Kidney (tissue), 22 donors: ENCODE measurements at places on chromosomes 13 and 19. TPM values are rescaled to one million over a fixed set of nuclear protein-coding genes. Genes with fewer than 3 reads are reported as not detected.

The CYP2A13 gene
- polyA plus RNA-seq, result not detected

DNA sequence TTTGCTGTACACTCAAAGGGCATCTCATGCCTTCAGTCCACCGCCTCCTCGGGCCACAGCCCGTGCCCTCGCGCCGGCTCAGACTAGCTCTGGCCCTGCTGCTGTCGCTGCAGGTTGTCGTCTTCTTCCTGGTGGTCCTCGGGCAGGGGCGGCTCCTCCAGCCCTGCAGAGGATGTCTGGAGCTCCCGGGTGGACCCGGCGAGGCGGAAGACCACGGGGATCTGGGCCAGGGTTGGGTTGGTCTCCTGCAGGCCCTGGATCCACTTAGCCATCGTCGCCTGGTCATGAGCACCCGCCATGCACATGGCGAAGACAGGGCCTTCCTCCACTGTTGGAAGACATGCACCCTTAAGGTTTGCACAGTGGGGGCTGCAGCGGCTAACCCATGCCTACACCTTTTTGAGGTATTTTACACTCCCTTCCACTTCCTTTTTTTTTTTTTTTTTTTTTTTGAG lies 489 bp upstream of the ZNF653 start:
- no peak for DNase-seq

DNA sequence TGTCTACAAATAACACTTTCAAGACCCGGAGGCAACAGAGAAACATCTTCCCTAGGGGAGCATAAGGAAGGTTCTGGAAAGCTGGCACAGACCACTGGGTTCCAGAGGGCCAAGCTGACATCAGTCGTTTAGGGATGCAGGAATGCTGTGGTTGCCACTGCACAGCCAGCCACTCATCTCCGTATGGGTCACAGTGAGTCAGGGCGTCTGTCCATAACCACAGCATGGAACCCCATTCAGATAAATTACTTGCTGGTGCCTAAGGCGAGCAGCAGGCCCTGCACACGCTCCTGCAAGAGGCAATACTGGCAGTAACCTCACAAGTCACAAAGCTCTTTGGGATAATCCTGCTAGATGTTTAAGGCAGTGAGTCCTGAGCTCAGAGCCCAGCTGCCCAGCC lies 140.9 kb upstream of the UBL3 start:
- DNase-seq, result no peak

GRCh38 chr19:4521170-4521887 lies 3.0 kb upstream of the PLIN4 start:
- no peak for DNase-seq

GRCh38 chr13:45411221-45411620 lies 7.0 kb downstream of the SLC25A30 start:
- DNase-seq, result no peak

DNA sequence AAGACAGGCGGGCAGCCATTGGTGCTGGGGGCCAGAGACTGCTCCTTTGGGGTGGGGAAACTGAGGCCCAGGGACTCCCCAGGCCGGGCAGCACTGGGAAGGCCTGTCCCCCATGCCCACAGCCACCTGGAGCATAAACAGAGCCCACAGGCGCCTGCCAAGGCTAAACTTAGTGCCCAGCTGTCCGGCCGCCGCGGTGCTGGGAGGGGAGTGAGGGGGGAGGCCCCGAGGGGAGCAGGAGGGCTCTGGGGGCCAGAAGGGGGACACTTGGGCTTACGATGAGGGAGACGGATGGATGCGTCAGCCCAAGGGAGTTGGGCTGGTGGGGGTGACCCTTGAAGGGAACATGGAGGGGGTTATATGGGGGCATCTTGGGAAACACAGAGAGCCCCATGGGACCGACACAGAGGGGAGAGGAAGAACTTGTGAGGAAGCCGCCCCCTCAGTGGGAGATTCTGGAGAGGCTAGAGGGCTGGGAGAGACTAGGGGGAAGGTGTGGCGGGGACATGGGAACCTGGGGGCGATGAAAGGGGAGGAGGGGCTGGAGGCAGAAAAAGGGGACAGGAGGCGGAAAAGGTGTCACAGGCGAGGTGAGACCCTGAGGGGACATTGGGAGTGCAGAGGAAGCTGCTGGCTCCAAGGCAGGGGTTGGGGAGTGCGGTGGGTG lies 2.2 kb downstream of the CERS1 start:
- no peak for DNase-seq

The LILRA5 gene
- polyA plus RNA-seq, result 1.4 TPM

DNA sequence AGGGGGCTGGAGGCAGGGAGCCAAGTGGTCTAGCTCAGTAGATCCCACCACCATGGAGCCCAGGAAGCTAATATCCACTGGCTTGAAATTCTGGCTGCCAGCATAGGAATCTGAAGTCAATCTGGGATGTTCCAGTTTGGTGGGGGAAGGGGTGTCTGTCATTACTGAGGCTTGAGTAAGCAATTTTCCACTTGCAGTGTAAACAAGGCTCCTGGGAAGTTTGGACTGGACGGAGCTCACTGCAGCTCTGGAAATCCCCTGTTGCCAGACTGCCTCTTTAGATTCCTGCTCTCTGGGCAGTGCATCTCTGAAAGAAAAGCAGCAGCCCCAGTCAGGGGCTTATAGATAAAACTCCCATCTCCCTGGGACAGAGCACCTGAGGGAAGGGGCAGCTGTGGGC lies 349.2 kb upstream of the KLHL1 start:
- no peak for DNase-seq

DNA sequence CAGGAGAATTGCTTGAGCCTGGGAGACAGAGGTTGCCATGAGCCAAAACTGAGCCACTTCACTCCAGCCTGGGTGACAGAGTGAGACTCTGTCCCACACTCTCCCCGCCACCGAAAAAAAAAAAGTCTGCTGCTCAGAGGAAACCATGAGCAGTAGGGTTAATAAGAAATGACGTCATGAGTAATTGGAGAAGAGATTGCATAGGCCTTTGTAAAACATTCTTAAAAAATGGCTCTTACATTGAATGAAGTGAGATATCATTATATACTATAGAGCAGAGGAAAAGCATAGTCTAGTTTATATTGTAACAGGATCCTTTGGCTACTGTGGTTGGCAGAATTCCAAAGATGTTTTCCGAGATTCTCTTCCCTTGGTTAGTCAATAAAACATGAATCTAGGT lies 228.2 kb downstream of the PCDH20 start:
- DNase-seq, result no peak

DNA sequence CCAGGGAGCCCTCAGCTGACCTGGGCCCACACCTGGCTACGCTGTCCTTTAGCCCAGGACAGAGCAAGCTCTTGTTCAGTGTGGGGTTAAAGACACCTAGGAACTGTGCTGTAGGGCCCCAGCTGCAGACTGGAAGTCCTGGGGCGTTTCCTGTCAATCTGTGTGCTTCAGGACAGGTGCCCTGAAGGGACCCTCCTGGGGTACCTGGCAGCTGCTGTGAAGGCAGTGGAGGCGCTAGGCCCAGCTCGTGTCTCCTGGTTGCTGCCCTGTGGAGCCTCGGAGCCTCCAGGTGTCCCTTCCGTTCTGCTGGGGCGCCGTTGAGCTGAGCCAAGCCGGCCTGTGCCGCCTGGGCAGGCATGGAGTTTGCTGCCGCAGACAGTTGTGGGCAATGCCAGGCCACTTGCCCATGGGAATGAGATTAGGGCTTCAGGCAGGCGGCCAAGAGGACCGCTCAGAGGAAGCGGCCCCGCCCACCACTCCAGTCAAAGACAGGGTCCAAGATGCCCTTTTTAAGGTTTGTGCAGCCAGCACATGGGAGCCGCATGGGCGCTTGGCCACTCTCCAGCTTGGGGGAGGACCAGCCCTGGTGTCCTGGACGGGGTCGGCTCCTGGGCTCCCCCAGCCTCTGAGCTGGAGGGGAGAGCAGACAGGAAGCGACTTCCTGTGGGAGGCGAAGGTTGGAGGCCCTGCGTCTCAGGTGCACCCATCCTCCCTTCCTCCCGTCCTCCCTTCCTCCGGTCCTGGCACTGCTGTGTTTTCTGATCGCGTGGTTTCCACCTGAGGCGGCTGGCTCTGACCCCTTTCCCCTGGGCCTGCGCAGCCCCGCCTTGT lies 4.0 kb downstream of the PTBP1 start:
- peak; percentile 62 for DNase-seq

DNA sequence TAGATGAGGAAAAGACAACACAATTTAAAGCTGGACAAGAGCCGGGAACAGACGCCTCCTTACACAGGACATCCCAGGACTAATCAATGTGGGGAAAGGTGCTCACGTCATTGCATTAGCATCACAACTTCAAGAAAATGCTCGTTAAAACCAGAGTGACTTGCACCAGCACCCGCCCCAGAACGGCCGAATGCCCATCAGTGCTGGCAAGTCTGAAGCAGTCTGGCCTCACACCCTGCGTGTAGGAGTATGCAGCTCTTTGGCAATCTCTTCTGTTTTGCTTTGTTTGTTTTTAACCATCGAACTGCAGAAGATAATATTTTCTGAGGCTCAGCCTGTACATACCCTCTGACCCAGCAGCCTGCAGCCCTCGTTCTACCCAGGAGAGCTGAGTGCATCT lies 44.8 kb upstream of the LDLR start:
- no peak for DNase-seq

- DNase-seq, result no peak
Measured at GRCh38 chr19:31568724-31569123, 219.5 kb upstream of the TSHZ3 start.

DNA sequence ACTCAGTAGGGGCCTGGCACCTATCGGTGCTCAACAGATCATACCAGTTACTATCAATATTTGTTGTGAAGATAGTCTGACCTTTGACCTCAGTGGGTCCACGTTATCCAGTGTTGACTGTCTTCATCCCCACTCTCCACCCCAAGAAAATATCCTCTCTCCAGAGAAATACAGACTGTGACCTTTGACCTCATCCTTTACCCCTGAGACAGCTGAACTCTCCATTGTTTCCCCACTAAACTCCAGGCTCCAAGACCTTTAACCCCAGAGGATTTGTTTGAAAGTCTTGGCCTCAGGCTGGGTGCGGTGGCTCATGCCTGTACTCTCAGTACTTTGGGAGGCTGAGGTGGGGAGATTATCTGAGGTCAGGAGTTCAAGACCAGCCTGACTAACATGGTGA lies 22.6 kb upstream of the PPP5C start:
- no peak for DNase-seq

DNA sequence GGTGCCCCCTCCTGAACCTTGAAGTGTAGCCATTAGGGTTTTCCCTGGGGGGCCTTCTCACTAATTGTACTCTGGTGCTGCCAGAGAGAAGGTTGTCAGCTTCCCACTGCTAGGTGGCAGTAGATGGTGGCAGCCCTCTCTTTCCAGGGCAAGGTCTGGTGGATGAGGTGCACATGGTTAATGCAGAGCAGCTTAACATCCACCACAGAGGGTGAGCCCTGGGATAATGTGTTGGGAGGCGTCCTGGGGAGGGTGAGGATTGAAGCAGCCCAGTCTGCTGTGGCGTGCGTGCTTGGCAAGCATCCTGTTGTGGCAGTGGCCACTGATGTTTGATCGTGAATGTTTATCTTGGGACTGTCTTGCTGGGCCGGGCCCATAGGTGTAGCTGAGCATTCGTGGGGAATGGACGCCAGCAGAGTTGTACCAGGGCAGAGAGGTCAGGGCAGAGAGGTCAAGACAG lies 5.8 kb downstream of the EGLN2 start:
- DNase-seq, result no peak

The NANOS3 gene
- polyA plus RNA-seq, result not detected

- DNase-seq, result no peak
Measured at GRCh38 chr19:51120160-51120559, 4.5 kb upstream of the SIGLEC9 start.

The FSD1 gene
- polyA plus RNA-seq, result 1.1 TPM

- DNase-seq, result no peak
Measured at GRCh38 chr13:80196756-80197155, 144.2 kb downstream of the SPRY2 start.

The ZNF66 gene
- polyA plus RNA-seq, result not detected

GRCh38 chr19:28027116-28027515 lies 1185.8 kb downstream of the UQCRFS1 start:
- no peak for DNase-seq

The TUBGCP3 gene
- polyA plus RNA-seq, result 9.1 TPM

The ZNF587B gene
- 5.1 TPM for polyA plus RNA-seq
